AG09319 (cell line): ENCODE measurements at places on chromosomes 4 and X.

DNA sequence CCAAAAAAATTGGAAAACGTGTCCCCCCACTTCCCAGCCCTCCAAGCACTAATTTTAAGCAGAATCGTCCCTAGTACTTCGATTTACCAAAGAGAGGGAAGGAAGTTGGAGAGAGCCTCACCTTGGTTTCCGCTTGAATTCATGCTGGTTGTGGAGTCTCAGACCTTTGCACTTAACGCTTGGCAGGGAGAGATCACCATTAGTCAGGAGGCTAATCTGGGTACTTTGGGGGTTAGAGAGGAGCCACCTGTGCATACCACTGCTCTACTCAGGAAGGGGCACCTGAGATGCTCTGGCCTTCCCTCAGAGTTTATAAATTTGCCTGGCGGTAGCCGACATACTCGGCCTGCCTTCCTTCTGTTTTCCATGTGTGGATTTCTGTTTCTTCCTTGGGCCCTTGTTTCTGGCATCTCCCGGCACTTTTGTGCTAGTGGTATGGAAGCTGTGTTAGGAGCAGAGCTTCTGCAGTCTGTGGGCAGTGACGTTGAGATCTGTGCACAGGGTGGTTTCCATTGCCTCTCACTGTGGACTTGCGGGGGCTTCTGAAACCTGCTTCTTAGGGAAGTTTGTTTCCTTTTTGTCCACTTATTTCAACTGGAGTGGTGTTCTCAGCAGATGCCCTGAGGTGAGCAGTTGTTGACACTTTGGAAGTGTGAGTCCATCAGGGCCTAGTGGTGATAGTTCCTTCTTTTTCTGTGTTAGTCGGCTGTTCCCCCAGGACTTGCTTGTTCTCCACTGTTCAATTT, 104.2 kb downstream of the TMEM131L start:
- DNase-seq, result no peak

DNA sequence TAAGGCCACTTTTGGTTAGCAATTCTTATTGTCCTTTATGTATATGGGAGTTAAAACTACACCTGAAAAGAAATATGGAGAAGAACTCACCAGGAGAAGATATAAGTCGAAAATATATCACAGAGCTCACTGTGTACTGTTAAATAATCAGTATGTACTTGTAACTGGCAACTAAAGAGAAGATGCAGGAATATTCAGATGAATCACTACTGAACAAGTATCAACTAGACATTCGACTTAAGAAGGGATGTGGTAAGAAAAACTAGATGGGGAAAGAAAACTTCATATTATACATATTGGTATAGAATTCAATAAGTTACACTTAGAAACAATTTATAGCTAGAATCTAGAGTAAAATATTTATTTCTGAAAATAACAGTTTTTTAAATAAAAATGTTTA, 230.0 kb downstream of the CAMK2D start:
- DNase-seq, result no peak

GRCh38 chr4:88866862-88867550, 169.4 kb upstream of the NAP1L5 start:
- no peak for DNase-seq

DNA sequence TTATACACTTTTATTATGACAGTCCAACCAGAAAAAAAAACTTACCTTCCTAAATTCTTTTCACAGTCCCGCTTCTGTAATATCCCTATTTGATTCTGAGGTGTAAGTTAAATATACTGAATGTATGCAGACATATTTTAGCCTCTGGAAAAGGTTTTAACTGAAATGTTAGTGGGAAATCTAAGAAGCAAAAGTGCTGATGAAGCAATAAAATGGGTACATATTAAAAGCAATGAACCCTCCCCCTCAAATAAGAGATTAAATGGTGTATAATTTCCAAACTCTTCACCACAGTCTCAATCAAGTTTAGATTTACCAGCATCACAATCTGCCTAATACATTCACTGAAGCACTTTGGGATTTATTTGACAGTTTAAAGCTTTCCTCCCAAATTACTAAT, 688.3 kb upstream of the DIAPH2 start:
- no peak for DNase-seq

DNA sequence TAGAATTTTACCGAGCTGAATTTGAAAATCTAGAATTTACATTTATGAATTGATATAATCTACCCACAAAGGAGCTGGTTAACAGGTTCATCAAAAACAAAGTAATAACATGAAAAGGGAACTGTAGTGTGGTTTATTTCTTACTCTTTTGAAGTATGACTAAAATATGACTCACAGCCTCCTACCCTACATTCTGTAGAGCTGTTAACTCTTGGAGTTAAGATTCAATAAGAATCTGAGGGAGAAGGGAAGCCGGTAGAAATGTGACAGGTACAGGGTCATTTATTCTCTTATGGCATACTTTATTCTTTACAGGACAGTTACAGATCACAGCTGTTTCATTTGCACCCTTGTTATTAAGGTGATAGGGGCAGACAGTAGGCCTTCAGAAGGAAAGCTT, 132.2 kb upstream of the FAM47B start:
- no peak for DNase-seq

- no peak for DNase-seq
Measured at GRCh38 chrX:154596290-154596929, 11.5 kb downstream of the CTAG1A start.

GRCh38 chr4:145503486-145504072, 21.9 kb downstream of the SMAD1 start:
- no peak for DNase-seq

GRCh38 chrX:119512146-119512800, 44.0 kb downstream of the SLC25A5 start:
- DNase-seq, result peak; percentile 31

GRCh38 chr4:150211016-150211415, 132.8 kb downstream of the DCLK2 start:
- DNase-seq, result no peak

DNA sequence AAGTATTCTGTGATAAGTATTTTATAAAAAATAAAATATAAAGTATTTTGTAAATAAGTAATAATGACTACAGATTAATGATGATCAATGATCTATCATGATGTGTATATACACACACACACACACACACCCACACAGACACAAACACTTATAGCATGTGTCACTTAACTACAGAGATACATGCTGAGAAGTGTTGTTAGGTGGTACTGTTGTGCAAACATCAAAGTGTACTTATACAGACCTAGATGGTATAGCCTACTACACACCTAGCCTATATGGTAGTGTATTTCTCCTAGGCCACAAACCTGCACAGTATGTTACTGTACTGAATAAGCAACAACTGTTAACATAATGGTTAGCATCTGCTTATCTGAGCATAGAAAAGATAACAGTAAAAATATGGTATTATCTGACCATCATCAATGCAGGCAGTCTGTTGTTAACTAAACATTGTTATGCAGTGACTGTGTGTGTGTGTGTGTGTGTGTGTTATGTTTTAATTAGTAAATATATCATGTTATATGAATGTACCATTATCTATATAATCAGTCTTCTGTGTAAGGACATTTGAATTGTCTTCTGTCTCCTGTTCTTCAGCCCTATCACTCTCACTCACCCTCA, 138.2 kb downstream of the CAMK2D start:
- DNase-seq, result no peak

DNA sequence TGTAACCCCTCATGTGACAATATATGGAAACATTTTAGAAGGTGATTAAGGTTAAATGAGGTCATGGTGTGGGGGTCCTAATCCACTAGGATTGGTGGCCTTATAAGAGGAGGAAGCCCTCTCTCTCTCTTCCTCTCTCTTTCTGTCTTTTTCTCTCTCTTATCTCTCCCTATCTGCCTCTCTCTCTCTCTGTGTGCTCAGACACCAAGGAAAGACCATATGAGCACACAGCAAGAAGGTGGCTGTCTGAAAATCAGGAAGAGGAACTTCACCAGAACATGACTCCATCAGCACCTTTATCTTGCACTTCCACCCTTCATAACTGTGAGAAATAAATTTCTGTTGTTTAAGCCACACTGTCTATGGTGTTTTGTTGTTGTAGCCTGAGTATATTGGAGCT, 1472.2 kb downstream of the PCDH7 start:
- no peak for DNase-seq

GRCh38 chrX:73447311-73447794, 500 bp downstream of the CDX4 start:
- no peak for DNase-seq

GRCh38 chr4:97587912-97588311, 555.4 kb downstream of the STPG2 start:
- no peak for DNase-seq

- DNase-seq, result no peak
Measured at GRCh38 chr4:6058531-6059374, 40.5 kb upstream of the C4orf50 start.

DNA sequence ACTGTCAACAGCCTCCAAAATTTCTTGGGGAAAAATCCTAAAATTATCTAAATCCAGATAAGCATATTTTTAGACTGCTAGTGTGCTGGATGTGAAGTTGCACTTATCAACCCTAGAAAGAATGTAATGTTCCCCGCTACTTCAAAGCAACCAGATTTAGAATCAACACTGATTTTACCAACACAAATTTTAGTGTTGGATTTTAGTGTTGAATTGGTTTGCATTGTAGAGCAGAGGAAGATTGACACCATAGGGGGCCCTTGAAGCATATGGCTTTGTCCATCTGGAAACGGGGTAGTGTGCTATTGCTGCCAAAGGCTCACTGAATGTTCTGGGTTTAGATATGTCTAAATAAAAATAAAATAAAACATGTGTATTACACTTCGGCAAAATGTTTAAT, 126.3 kb upstream of the EMCN start:
- DNase-seq, result no peak

DNA sequence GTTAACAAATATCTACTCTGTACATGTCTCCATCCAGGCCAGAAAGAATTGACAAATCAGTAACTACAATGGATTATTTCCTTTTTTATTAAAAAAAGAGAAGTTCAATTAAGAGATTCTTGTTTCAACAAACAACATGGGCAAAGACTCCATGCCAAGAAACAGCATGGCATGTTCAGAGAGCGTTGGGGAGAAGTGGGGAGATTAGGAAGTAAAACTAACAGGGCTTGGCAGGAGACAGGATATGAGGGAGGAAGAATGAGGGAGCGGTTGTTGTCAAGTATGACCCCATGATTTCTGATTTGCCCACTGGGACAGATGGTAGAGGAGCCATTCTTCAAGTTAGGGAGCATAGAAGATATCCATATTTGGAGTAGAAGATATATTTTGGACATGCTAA, 128.4 kb downstream of the RNF150 start:
- no peak for DNase-seq

GRCh38 chrX:44674906-44675305, 132.2 kb upstream of the FUNDC1 start:
- DNase-seq, result no peak

DNA sequence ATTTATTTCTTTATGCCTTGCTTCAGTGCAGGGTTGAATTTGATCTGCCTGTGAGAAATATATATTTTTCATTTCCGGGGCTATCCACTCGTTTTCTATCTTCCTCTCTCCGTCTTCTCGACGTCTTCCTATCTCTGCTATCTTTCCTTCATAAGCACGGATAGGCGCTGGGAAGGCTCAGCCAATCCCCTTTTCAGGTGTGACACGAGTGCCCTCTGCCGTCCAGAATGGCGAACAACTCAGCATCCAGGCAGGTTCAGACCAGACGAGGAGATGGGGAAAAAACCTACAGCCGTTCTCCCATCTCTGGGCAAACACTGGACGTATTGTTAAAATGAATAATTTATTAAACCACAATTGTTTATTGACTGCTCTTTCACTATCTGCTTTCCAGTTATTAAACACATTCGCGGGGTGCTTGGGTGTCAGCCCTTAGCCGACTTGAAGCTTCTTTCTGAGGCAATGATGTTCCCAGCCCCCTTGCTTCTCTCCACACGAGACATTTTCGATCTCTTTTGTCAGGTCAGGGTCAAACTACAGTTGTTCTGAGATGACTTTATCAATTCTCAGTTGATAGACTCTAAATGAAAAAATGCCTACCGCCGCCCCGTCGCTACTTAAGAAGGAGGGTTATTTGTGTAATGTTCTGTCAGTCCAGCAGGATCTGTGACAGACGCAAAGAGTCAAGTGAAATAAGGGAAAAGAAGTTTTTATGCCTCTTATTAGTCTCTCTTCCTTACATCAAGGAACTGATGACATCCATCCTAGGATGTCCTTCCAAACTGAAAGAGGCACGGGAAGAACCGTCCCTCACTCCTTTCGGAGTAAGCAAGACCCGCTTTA, 96.3 kb upstream of the NOCT start:
- DNase-seq, result peak; percentile 23

- no peak for DNase-seq
Measured at GRCh38 chrX:17710871-17711301, 26.4 kb upstream of the SCML1 start.

DNA sequence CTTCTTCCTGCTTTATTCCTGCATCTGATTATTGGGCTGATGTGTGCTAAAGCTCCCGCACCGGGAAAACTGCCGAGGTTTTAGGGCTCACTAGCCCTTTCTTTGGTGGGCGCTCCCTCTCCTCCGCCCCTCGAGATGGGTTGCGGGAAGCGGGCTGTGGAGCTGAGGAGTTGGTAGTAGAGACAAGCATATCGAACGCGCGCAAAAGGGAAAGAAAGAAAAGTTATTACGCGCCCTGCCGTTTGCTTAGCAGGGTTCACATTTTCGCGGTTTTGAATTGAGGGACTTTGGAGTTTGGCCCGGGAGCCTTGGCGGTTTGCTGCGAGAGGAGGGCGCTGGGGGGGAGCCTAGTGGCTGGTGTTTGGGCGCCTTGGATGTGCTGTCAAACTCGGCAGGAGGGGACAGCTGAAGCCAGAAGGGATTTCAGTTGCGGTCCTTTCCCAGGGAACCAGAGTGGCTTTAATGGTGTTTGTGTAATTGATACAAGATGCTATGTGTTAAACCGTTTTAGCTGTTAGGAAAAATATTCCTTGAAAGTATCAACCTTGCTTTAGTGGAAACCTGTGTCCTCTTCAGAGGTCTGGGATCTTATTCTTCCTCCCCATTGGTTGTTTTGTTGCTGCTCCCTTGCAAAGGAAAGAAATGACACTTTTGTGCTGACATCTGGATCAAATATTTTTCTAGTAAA, 1.1 kb downstream of the GAB1 start:
- no peak for DNase-seq

- no peak for DNase-seq
Measured at GRCh38 chr4:96139251-96139929, 299.5 kb downstream of the PDHA2 start.

DNA sequence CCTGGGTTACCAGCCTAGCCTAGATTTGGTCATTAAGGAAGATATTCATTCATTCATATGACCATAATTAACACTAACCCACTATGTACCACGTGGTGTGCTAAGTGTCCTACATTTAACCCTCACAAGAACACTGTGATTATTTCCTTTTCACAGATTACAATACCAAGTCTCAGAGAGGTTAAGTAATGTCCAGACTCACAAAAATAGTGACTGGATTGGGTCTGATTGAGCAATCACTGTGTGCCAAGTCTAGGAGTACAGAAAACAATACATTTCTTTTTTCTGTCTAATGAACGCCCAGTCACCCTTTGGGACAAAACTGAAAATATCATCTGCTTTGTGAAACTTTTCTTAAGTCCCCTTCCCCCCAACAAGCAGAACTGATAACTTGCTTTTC, 7.6 kb upstream of the DLG3 start:
- no peak for DNase-seq

DNA sequence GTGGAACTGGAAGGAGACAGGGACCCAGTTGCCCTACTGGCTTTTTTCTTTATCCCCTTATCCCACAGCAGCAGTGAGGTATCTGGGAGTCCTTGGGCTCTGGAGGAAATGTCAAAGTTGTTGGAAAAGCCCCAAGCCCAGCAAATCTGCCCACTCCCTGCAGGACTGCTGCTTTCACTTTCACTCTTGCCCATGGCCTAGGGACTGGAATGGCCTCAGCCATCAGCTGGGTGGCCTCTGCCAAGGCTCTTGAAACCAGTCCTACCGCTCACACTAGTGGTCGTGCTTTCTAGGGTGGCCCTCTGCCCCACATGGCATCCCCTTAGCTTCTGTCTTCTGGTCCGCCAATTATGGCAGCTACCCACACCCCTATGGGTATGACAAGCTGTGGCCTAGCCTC, 9.7 kb upstream of the RHOXF1 start:
- DNase-seq, result no peak
